ENCODE measurements at places on chromosomes 6 and 20. TPM values are rescaled to one million over a fixed set of nuclear protein-coding genes. Genes with fewer than 3 reads are reported as not detected.
A peak's percentile ranks its signal among the peaks of the same experiment; 100 is the strongest.

The GLO1 gene
- polyA plus RNA-seq = 249 TPM

GRCh38 chr20:47676912-47677634 lies 108.2 kb downstream of the SULF2 start:
- DNase-seq = no peak

GRCh38 chr20:9353180-9353915 lies 161.0 kb upstream of the LAMP5 start:
- DNase-seq = no peak

DNA sequence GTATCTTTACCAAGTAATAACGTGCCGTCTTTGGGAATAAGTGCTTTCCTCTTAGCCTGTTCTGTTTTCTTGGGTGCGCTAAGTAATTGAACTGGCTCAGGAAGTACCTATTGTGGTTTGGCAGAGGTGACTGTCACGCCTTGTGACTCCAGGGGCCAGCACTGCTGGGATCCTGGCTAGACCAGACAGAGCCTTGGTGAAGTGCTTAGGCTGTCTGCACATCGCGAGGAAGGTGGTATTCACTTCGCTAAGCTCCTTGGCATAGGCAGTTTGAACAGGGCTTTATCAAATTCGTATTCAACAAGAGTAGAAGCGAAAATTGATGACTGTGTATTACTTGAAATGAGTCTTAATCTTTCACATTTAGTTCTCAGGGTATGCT lies 17.6 kb downstream of the PRDM1 start:
- peak; percentile 45 for DNase-seq

DNA sequence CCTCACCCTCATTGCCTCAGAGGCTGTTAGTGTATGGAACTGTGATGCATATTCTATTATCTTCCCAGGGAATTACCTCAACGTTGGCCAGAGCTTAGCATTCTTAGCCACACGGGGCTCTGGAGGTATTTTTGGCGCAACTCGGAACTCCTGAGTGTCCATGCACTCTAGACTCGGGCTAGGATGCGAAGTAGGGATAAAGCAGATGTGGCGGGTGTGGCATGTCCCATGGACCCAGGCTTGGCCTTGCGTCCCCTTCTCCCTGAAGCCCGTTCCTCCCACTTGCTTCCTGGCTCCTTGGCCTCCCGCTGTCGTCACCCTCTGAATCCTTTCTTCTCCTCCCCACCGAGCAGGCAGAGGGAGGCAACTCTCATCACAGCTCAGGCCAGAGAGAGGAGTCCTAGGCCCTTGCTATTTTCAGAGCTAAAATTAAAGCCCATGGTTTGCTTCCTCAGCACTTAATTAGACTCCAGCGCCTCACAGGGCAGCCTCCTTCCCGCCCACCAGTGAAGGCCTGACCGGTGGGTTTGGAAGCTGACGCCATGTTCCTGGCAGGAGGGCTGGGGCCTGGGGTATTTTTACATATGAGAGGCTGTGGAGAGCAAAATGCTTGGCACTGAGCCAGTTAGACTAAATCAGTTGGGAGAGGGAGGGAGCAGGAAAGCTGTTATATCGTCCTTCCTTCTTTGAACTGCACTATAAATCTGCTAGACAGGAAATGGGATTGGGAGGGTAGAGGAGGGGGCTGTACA lies 138.7 kb downstream of the FOXO3 start:
- DNase-seq = no peak

The SLC22A3 gene
- not detected for polyA plus RNA-seq

- no peak for DNase-seq
Observed at GRCh38 chr6:27545271-27546046, 72.6 kb upstream of the ZNF184 start.

DNA sequence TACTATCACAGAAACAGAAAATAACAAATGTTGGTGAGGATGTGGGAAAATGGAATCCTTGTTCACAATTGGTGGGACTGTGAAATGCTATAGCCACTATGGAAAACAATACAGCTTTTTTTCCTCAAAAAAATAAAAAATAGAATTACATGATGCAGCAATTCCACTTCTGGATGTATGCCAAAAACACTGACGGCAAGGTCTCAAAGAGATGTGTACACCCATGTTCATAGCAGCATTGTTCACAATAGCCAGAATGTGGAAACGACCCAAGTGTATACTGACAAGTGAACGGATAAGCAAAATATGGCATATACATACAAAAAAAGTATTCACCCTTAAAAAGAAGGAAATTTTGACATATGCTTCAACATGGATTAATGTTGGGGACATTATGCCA lies 213.4 kb downstream of the KHDC1L start:
- no peak for DNase-seq

DNA sequence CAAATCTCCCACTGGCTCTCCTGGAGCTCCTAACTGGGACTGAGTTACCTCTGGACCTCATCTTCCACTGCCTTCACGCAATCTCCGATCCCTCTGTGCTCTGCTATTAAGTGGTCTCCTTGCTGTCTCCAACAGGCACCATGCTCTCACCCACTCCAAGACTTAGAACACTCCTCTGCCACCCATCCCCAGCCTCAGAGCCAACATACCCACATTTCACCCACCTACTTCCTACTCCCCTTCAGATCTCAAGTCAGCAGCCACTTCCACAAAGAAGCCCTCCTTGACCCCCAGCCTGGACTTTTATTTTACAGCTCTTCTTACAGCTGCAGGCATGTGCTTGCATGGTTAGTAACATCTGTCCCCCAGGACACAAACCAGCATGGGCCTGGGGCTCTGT lies 29.6 kb upstream of the NOL4L start:
- DNase-seq = no peak

DNA sequence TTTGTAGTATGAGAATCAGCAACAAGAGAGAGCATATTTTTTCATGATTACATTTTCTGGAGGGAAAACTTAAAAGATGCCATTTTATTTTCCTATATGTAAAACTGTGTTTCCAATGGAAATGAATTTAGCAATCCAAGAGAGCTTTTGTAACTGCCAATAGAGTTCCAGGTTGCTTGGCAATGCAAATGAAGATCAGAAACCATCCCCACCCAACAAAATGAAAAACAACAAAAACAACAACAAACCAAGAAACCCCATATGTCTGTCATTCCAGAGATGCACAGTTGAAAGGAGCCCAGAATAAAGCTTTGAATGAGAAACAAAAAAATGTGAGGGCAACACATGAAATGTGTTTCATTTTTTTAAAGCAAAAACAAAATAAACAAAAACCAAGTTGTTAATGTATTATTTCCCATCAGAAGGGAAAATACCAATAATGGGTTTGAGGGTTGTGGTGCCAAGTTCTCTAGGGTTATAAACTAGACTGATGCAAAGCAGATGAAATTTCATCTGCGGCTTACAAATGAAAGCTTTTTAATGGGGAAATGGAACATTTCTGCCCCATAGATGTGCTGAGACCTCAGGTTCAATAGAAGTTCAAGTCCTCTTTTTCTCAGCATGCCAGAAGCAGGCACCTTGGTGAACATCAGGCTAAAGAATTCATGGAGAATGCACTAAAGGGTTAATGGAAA lies 121.5 kb upstream of the MCHR2 start:
- no peak for DNase-seq

The WFDC5 gene
- not detected for polyA plus RNA-seq

DNA sequence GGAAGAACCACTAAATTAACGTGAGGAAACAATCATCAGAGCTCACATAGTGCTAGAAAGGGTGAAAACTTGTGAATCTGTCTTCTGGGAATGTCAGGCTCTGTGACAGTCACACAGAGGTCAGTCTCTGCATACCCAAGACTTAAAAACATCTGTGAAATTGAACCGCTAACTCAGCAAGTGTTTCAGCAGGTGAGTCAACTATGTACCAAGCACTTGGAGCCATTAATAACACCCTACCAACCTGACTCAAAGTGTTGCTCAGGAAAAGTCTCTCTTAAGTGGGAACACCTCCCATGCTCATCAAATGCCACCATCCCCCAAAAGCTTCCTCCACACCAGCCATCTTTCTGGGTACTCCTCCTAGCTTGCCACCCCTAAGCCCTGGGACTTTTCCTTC lies 92.3 kb upstream of the CARMIL1 start:
- DNase-seq = no peak

The PGBD1 gene
- polyA plus RNA-seq = not detected

- no peak for DNase-seq
Observed at GRCh38 chr6:99362678-99363268, 13.3 kb upstream of the FAXC start.

DNA sequence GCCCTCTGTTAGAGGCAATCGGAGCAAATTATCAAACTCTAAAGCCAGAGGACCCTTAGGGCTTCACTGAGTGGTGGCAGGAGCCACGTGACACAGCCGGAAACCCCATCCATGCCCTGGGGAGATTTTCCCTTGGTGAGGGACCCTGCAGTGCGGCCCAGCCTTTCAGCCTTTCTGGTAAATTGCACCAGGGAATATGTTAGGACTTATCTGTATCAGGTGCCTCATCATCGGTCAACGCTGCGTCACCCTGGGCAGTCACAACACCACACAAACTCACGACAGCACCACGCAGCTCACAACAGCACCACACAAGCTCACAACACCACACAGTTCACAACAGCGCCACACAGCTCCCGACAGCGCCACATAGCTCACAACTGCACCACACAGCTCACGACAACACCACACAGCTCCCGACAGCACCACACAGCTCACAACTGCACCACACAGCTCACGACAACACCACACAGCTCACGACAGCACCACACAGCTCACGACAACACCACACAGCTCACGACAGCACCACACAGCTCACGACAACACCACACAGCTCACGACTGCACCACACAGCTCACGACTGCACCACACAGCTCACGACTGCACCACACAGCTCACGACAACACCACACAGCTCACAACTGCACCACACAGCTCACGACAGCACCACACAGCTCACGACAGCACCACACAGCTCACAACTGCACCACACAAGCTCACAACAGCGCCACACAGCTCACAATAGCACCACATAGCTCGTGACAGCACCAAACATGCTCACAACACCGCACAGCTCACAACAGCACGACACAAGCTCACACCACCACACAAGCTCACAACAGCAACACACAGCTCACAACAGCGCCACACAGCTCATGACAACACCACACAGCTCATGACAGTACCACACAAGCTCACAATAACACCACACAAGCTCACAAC lies 199.0 kb downstream of the DLL1 start:
- no peak for DNase-seq

GRCh38 chr20:2022163-2022562 lies 28.3 kb upstream of the PDYN start:
- no peak for DNase-seq

The SIRPD gene
- polyA plus RNA-seq = not detected

GRCh38 chr6:56860475-56860874 lies 94.4 kb upstream of the BEND6 start:
- DNase-seq = no peak

GRCh38 chr6:26205625-26206574 lies 118.7 kb downstream of the HFE start:
- peak; percentile 72 for DNase-seq

The OXT gene
- 1.0 TPM for polyA plus RNA-seq

GRCh38 chr6:137016356-137016755 lies 28.4 kb downstream of the IL20RA start:
- no peak for DNase-seq

GRCh38 chr6:166997348-166997747 lies 1.8 kb upstream of the CEP43 start:
- DNase-seq = no peak

GRCh38 chr20:4366076-4366475 lies 350.7 kb upstream of the RNF24 start:
- no peak for DNase-seq

The HSD17B8 gene
- polyA plus RNA-seq = 16.9 TPM

- DNase-seq = no peak
Observed at GRCh38 chr20:5181958-5182357, 55.1 kb downstream of the CDS2 start.

Data from naive B cell (primary cell).